ENCODE measurements at places on chromosomes 16 and 17.

- peak; percentile 53 for DNase-seq
These were observed 533 bp downstream of the RASD1 start for GRCh38 chr17:17495536-17496188.

DNA sequence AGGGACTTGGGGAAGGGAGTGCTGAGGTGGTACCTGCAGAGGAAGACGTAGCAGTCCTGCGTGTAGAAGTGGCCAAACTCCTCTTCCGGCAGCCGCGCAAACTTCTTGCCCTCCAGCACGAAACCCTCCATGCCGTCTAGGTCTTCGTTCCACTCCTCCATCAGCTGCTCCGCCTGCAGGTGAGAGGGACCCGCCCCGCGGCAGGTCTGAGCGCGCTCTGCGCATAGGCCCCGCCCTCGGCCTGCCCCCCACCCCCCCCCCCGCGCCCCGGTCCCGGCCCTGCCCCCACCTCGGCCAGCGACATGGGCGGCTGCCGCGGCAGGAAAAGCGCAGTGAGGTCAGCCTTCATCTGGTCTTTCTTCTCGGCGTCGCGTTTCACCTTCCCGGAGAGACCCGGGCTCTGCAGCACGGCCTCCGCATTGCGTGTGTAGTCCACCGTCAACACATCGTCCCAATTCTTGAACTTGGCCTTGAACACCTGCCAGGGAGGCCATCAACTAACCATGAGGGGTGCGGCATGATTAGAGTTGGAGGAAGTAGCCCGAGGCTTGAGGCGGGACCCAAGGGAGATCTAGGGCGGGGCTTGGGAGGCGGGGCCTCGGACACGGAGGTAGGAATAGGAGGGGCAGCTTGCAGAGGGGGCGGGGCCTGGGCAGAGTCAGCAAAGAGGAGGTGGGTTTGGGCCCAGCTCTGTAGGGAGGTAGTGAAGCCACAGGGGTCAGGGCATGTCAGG is 11.5 kb downstream of the FLII start:
- DNase-seq: peak; percentile 68

GRCh38 chr17:35889241-35889640 is 9.1 kb upstream of the CCL5 start:
- no peak for DNase-seq

DNA sequence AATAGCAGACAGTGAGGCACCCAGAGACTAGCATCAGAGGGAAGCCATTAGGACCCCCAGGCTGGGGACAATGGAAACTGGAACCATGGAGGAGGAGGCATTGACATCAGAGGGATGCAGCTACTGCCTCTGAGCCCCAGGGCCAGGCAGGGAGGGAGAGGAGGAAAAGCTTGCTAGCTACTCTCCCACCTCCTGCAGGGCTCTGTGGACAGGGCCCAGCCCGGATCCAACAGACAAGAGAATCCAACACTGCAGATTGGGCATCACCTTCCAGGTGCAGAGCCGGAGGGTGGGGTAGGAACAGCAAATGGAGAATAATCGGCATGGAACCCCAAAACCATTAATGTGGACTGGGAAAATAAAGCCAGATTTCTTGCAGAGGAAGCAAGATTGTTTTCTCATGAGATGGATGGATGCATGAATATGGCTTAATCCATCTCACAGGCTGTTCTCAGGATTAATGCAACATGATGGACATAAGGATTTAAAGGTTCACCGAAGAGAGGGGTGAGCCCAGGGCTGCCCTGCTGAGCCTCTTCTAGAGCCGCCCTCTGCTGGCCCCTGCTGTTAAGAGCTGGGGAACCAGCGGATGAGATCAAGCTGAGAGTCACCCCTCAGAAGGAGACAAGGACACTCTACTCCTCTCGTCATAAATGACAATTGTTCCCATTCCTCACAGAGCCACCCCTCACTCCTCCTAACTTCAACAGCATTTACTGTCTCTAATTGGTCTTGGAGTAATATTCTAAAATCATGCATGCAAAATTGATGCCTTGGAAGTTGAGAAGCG is 48.8 kb downstream of the DNAH3 start:
- peak; percentile 46 for DNase-seq

GRCh38 chr17:81833921-81834830 is 674 bp downstream of the PPP1R27 start:
- DNase-seq: no peak

- DNase-seq: no peak
These were observed 5.8 kb downstream of the PFAS start for GRCh38 chr17:8254881-8255280.

GRCh38 chr17:71460943-71461342 is 659.9 kb upstream of the SOX9 start:
- peak; percentile 54 for DNase-seq

DNA sequence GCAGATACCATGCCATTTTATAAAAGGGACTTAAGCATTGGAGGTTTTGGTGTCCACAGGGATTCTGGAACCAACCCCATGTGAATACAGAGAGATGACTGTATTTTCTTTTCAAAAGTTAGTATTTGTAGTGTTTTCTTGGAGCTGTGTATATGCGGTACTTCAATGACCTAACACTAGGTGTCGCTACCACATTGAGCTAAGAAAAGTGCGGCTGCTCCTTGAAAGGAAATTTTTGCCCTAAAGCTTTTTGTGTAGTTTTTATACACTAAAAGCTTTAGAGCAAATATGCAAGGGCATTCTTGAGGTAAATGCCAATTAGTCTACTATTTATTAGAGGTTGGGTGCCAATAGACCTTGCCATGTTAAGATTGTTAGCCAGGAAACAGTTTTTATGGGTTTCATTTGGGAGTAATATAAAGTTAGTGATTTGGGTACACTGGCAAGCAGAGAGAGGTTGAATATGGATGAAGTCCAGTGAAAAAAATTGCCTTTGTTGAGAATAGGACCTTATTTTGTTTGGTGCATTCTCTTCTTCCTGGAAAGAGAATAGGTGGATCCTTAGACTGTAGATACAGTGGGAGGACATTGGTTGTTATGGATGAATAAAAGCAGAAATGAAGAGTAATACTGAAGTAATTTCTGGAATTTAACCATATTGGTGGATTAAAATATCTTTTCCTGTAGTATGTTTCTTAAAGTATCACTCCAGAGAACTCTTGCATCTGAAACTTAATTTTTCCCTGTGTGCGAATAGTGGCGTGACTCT is 43.3 kb downstream of the BCAS3 start:
- peak; percentile 83 for DNase-seq

- no peak for DNase-seq
These were observed 206.7 kb downstream of the ZNF423 start for GRCh38 chr16:49649013-49649765.

DNA sequence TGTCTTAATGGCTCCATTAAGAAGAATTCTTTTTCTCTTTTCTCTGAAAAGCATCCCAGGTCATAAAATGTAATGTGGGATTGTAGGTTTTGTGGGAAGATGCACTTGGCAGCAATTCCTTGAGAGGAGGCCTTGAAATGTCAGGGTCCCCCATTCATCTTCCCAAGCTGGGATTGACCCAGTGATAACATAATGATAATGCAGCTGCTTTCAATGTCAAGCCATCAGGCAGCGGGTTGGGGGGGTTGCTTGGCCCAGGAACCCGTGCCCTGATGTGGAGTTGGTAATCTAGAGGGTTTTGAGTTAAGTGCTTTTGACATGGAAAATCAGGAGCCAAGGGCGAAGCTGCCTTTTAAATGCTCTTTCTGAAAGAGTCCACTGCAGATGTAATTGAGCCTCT is 484.0 kb downstream of the WWOX start:
- DNase-seq: no peak

GRCh38 chr17:7018331-7018964 is 4.4 kb upstream of the BCL6B start:
- no peak for DNase-seq

- no peak for DNase-seq
These were observed 32.7 kb downstream of the TRIM37 start for GRCh38 chr17:59073972-59074371.

DNA sequence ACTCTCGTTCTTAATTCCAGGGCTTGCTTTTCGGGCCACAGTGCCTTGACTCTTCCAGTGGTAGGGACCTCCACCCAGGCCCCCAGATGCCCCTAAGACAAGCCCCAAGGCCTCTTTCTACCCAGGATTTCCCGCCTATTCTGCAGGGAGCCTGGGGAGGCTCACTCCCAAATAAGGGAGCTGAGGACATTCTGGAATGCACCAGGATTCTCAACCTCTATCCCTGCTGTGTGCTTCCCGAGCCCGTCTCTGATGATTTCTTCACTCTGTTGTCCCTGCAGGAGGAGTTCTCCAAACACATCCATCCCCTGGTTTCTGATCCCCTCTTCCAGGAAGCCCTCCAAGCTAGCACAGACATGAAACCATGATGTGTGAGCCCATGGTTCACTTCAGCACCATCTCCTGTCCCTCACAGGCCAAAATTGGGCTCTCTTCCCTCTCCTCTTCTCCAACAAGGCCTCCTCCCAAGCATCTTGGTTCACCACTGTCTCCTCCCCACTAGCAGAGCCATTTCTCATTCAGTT is 255.9 kb downstream of the KATNIP start:
- no peak for DNase-seq

DNA sequence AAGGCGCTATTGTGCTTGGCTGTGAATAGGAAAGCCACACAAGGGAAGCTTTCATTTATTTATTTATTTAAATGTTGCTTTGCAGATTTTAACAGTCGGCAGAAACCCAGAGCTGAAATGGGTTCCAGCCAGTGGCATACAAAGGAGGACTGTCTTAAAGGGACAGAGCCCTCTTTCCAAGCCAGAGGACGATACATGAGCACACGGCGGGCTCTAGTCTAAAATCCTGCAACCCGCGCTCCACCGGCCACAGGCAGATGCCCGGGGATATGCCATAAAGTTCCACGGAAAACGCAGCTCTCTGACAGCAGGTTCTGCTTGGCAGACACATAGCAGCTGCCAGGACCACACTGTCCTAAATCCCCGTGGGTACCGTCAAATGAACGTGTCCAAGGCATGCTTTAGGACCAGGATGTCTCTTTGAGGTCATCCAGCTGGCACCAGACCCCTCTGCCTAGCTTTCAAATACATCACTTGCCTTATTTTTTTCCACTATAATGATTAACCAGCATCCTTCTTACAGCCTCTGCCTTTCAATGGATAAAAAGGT is 64.6 kb downstream of the CYTH1 start:
- DNase-seq: peak; percentile 29

GRCh38 chr16:10608687-10609401 is 28.4 kb upstream of the EMP2 start:
- no peak for DNase-seq

- DNase-seq: peak; percentile 74
These were observed 61.6 kb downstream of the RGS9 start for GRCh38 chr17:65198653-65199382.

DNA sequence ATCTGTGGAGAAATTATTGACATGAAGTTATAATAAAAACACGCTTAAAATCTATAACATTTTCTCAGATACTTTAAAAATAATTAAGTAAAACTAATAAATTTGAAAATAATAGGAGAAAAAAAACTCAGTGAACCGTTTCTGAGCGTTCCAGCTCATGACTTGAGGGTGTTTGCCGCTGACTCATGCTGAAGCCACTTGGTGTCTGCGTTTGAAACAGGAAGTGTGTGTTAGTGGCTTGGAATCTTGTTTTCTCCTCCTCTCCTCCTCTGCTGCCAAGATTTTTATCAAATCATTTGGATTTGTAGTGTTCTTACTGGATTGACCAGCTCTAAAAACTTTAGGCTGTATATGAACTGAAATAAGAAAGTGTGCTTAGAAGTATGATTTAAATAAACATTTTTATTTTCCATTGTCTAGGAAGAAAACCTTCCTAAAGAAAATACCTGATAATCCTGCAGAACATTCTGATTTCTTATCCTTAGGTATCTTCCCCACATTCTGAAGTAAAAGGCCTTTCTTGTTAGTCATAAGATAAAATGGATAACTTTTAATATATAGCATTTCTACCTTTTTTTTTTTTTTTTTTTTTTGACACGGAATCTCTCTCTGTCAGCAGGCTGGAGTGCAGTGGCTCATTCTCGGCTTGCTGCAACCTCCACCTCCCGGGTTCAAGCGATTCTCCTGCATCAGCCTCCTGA is 30.8 kb downstream of the USP10 start:
- peak; percentile 84 for DNase-seq

GRCh38 chr16:2779151-2779920 is 2.3 kb upstream of the ELOB start:
- no peak for DNase-seq

- DNase-seq: no peak
These were observed 8.3 kb downstream of the LIG3 start for GRCh38 chr17:34988644-34989043.

DNA sequence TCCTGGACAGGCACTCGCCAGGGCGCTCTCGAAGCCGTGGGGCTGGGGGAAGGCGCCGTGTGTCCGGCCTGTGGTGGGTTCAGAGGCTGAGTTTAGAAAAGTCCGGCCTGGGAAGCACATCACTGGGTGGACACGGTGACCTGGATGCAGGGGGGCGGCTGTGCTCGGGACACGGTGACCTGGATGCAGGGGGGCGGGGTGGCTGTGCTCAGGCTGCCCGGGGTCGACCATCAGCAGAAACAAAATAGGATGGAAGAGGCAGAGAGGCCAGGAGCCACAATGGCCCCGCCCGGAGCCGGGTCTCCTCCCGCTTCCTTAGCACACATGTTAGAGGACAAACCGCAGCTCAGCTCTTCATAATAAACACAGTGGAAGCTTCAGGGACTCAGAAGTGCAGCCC is 43.2 kb upstream of the GNG13 start:
- no peak for DNase-seq

DNA sequence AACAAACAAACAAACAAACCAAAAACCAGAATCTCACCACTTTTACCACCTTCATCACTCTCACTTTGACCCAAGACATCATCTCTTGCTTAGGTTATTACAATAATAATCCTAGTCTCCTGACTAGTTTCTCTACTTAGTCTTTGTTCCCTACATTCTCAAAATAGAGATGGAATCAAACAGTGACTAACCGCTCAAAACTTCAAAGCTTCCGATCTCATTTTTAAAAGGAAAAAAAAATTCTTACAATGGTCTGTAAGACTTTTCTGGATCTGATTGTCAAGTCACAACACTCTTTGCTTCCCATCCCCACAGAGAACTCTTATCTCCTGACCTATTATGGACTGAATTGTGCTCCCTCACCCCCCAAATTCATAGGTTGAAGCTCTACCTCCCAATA is 60.9 kb downstream of the SPAG9 start:
- no peak for DNase-seq

GRCh38 chr16:49457196-49457595 is 83.6 kb downstream of the C16orf78 start:
- DNase-seq: no peak

- no peak for DNase-seq
These were observed 511.5 kb downstream of the TOX3 start for GRCh38 chr16:52035436-52035835.

GRCh38 chr16:3085868-3086595 is 13.1 kb downstream of the ZSCAN10 start:
- DNase-seq: no peak
